Stimulated activated CD8-positive, alpha-beta memory T cell treated with anti-CD3 and anti-CD28 coated beads, Interleukin-4, amount 100 ng/mL, for 1 hour (primary cell): ENCODE measurements at places on chromosomes 16 and 17.

DNA sequence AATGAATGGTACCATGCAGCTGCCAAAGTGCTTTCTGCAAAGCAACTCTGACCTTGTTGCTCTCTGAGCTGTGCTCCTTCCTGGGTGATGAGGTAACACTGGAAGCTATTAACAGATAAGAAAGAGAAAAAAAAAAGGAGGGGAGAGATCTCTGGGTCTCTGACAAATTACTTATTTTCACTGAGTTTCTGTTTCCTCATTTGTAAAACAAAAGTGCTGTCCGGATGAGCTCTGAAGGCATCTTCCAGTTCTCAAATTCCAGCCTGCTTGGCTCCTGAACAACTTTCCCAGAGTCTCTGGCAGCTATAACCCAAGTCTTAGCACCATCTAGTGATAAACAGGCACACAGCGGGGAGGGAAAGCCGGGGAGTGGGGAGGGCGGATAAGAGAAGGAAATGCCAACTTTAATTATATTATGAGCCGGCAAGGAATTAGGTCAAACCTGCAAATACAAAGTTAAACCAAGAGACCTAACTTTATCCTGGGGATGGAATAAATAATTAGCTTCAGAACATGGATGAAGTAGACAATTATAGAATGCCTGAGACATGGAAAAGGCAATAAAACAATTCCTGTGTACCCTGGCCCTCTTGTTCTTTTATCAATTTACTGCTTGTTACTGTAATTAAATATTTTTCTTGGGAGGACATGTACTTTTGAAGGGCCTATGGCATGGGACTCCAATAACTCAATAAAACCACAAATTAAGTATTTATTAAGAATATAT, 61.3 kb upstream of the KIFC3 start:
- DNase-seq = no peak

DNA sequence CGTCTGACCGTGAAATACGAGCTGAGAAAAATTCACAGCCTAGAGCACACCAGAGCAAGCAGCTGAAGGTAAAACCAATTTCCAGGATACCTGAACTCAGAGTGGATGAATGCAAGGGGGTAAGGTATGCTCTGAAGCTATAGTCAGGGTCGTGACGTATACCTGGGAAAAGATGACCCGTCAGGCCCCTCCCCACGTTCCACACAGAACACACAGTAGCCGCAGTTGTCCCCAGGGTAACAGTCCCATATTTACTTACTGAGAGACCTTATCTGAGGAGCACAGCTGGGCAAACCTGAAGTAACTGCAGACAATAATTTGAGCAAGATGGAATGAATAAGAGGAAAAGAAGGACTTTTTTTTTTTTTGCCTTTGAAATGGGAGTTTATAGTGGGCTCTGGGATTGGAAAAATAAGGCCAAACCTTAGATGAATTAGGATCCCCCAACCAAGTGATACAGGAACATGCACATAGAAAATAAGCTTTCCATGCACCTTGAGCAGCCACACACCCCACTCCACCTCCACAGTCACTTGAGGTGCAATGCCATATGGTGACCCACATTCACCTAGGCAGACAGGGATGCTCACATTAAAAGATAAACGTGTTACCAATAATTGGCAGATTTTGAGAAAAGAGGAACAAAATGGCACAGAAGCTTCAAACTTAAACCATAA, 38.0 kb downstream of the ABCA6 start:
- DNase-seq = no peak

GRCh38 chr17:39923836-39924690, 3.3 kb downstream of the ORMDL3 start:
- no peak for DNase-seq

- no peak for DNase-seq
These were observed 78.6 kb upstream of the ZFHX3 start for GRCh38 chr16:73126525-73126853.

GRCh38 chr17:70875729-70876310, 706.5 kb downstream of the KCNJ2 start:
- no peak for DNase-seq

DNA sequence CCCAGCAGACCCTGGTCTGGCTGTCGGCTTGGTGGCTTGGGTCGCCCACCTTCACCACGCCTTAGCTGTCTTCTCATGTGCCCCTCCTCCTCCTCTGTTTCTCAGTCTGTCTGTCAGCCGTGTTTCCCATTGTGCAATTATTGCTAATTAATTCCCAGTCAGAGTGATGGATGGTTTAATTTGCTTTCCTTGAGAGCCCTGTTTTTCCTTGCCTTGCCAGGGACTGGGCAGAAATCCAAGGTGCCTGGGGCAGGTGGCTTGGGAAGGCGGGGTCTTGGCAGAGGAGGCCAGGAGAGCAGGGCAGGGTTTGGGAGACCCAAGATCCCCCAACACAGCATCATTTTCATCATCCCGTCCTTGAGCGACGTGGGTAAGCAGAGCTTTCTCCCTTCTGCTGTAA, 21.3 kb downstream of the NECAB2 start:
- no peak for DNase-seq

- DNase-seq = no peak
These were observed 1.0 kb downstream of the RNF166 start for GRCh38 chr16:88705076-88705684.

DNA sequence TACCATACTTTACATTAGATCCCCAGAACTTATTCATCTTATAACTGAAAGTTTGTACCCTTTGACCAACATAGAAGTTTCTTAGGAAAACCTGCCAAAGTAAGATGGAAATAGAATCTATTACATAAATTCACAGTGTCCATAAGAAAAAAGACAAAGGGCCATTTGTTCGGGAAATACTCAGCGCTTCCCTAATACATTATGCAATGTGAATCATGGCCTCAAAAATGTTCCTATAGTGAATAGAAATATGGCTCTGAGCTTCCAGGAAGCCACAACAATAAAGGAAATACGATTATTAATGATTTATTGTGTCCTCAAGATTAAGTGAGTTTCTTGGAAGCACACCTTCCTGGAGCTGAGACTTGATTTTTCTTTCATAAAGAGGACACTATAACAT, 51.5 kb downstream of the GPRC5B start:
- no peak for DNase-seq

DNA sequence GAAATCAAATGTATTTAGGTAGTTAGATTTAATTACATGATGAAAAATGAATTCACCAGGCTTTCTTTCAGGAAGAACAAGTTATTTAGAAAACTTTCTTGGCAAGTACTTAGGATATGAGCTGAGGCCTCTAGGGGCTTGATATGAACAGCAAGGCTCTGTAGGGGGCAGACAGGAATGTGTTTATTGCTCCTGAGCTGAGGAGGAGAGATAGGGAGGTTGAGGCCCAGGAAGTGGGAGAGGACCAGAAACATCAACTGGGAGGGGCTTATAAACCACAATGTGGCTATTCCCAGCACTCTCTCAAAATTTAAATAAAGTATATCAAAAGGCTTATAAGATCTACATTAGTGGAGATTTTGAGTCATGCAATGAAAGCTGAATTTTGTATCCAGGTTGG, 154.0 kb upstream of the MAF start:
- DNase-seq = no peak

DNA sequence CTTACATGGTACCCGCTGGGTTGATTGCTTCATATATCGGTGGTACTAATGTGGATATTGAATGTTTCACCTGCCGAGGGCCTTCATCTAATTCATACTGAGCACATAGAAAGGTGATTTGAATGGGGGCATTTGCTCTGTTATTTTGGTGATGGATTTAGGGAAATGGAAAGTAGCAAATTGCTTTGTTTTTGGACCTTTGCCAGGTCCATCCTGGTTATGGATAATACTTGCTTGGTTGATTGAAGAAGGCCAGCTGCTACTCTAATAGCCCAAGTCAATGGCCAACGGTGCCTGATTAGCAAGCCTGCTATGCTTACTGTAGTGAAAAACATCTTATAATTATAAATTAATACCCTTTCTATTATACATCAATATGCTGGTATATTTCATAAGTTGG, 253.6 kb downstream of the CDH13 start:
- DNase-seq = no peak

DNA sequence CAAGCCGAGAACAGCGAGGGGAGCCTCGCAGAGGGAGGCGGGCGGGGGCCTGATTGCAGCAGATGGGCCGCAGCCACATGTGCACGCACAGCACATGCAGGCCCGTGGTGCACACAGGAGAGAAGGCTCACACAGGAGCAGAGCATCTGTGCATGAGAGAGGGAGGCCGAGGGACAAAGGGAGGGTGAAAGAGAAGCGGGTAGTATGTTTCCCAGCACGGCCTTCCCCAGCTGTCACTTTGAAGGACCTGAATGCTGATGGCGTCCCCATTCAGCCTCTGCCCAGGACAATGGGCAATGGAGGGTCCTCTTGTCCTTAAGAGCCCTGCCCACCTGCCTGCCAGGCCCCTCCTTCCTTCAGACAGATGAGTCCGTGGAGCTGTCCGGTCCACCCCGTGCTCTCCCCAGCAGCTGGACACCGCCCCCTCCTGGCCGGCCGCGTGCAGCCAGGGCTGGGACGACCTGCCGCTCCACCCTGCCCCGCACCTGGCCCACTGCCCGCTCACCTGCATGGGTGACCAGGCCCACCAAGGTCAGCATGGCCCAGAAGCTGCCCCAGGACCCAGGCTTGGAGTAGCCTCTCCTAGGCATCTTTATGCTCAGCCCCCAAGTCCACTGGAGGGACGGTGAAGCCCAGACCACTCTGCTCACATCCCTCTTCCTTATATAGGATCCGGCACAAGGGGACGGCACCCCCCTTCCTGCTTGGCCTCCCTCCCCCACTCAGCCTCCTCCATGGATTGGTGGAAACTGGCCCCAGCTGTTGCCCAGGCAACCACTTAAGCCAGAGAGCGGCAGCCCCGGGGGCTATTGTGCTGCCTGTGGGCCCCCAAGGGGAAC, at the start of gene BTBD17:
BTBD17 (minus strand) TSS at position 639 of the 839 bp plus-strand sequence; CDS start at position 590, 49 bp downstream.
- DNase-seq = no peak

DNA sequence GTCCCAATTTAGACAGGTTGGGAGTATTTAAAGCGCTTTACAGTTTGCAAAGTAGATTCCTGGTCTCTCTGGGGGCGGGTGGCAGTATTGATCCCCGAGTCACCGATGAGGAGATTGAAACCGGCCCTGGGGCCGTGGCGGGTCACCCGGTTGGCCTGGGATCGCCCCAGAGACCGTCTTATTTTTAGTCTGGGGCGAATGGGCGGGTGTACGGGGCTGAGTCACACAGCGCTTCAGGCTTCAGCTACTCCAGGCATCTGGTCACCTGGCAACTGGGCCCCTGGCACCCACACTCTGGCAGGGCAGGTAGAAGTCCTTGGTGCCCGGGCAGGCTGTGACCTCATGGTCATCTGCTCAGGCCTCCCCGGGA, 669 bp downstream of the MIEF2 start:
- no peak for DNase-seq

DNA sequence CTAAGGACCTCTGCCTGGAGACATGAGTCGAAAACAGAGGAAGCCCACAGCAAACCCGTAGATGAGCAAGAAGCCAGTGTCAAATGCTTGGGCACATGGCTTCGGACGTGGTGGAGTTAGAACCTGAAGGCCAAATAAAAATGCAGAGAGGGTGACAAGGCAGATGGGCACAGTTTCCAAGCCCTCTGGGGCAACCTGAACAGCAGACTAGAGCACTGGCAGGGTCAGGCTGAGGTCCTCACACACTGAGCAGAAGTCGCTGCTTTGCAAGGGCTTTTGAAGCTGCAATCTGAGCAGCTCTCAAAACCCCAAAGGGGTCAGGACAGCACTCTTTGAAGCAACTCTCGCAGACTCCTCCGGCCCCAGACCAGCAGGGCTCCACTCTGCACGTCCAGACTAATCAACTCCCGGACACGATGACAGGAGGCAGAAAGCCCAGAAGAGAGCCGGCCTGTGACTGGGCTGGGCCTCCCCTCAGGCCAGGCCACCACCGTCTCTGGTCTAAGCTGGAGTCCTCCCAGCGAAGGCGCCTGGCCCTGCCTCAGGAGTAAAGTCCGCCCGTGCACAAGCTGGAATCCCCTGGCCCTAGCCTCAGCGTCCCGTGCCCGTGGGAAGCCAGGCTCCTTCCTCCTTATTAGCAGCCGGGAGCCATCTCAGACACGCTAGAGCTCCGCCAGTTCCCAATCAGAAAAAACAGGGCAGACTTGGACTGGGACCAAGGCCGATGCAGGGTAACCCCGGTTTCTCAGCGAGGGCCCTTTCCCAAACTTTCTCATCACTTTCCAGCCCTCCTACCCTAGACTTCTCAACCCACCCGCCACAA, 924 bp downstream of the SMARCD2 start:
- no peak for DNase-seq

DNA sequence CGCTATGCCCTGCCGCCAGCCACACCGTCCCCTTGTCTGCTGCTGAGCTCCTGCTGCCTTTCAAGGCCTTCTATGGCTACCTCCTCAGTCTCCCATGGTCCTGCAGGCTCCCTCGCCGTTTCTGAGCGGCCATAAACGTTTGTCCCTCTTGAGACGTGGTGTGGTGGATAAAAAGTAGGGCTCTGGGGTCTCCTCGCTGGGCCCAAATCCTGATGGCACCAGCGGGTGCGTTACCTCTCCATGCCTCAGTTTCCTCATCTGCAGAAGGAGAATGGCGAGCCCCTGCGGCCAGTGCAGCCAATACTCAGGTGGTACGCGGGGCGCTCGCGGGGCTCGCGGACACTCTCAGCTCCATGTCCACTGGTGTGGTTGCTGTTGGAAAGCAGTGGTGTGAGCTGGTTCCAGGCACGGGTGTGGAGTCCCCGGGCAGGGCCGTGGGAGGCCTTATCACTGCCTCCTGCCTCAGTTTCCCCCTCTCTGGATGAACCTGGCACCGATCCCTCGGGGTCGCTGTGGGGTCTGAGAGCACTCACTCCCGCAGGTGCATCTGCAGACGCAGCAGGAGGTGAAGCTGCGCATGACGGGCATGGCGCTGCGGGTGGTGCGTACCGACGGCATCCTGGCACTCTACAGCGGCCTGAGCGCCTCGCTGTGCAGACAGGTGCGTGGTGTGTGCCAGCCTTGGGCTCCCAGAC, 2.5 kb downstream of the SLC25A10 start:
- DNase-seq = no peak

DNA sequence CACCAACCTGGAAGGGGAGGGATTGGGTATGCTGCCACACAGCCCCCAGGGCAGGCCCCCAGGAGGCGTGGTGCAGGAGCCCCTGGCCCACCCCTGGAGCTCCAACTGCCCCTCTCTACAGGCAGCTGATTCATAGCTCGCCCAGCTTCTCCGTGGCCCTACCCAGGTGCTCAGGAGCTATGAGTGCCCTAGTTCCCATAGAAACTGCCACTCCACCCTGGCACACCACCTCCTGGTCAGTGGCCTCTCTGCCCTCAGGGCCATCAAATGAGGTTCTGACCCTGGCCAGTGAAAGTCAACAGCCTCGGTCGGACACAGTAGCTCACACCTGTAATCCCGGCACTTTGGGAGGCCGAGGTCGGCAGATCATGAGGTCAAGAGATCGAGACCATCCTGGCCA, 18.0 kb downstream of the CNGB1 start:
- no peak for DNase-seq
